ENCODE measurements at places on chromosomes 6 and 20. TPM values are rescaled to one million over a fixed set of nuclear protein-coding genes. Genes with fewer than 3 reads are reported as not detected.

DNA sequence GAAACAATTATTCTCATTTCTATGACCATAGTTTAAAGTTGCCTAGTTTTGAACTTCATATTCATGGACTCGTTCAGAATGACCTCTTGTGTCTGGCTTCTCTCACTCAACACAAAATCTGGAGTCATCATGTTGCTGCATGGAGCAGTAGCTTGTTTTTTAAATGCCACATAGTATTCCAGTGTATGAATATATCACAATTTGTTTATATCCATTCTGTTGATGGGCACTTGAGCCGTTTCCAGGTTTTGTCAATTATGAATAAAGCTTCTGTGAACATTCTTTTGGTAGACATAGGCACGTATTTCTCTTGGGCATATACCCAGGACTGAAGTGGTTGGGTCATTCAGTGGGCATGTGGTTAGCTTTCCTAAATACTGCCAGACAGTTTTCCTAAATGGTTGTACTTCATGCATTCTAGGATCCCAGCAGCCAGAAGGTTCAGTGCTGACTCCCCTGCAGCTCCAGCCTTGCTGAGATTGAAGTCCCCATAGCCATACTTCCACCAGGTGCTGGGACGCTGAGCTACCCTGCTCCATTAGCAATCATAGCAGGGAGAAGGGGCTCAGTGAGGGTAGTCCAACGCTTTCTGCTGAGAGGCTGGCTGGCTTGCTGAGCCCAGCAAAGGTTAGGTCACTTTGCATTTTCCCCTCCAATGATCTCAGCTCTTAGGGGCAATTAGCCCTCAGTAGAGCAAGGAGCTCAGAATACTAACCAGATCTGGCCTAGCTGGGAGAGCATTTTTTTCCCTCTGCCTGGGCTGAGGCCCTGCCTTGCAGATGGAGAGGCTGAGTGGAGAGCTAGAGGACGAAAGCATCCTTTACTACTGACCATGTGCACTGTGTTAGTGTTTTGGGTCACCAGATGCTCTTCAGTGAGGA, 35.7 kb upstream of the CTNNBL1 start:
- DNase-seq = no peak

GRCh38 chr6:140677781-140678528, 1303.5 kb upstream of the CITED2 start:
- no peak for DNase-seq

DNA sequence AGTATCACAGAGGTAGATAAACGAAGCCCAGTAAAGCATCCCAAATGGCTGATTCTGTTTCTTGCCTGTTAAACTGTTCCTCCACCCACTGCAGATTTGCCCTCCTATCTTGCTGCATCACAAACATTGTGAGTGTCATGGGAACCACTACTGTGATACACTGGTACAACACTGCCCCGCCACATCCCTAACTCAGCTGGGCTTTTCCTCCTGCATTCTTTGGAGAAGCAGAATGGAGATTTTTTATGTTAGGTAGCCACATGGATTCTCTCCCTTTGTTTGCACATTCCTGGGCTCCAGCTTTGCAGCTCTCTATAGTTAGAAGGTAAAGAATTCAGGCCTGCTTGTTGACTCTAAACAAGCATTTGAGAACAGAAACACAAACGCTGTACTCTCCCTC, 234.1 kb downstream of the TMEM242 start:
- no peak for DNase-seq

GRCh38 chr20:63974402-63975200, 4.8 kb downstream of the SAMD10 start:
- DNase-seq = no peak

- no peak for DNase-seq
Observed at GRCh38 chr6:146426516-146426915, 117.1 kb upstream of the RAB32 start.

GRCh38 chr20:56788041-56788670, 159.1 kb downstream of the TFAP2C start:
- DNase-seq = no peak

DNA sequence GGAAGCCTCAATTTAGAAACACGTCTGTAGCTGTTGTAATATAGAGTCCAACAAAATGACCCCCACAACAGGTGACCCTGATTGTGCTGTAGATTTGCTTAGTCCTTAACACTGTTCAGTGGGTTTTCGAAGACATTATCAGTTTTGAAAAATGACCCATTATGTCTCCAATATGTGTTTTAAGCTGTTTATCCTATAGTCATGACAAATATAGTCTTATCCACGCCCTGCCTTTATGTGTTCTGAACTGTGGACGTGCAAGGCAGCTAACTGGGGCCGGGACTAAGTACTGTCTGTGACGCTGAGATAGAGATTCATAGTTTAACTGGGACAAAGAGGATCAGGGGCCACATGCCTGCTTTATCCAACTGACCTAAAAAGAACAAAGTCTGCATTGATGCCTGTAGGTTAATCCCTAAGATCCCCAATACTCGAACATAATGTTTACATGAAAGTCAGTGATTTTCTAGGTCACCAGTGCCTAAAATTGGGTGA, 192.4 kb downstream of the CD83 start:
- DNase-seq = no peak

DNA sequence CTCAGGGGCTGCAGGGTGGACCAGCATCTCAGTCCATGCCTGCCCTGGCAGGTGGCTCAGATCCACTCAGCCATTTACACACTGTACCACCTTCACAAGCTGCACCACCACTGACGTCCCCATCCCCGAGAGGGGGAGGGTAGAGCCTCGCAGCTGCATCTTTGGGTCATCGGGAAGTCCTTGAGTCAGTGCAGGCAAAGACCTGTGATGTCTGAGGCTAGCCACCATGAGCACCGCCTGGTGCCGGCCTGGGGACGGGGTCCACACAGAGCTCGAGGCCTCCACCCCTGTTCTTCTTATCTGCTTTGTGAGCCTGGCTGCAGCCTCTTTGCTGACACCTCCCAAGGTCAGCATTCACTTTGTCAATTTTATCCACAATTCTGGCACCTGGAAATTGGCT, 141.4 kb downstream of the PHACTR3 start:
- DNase-seq = no peak

GRCh38 chr6:52689857-52690256, 18.9 kb downstream of the TMEM14A start:
- DNase-seq = no peak

DNA sequence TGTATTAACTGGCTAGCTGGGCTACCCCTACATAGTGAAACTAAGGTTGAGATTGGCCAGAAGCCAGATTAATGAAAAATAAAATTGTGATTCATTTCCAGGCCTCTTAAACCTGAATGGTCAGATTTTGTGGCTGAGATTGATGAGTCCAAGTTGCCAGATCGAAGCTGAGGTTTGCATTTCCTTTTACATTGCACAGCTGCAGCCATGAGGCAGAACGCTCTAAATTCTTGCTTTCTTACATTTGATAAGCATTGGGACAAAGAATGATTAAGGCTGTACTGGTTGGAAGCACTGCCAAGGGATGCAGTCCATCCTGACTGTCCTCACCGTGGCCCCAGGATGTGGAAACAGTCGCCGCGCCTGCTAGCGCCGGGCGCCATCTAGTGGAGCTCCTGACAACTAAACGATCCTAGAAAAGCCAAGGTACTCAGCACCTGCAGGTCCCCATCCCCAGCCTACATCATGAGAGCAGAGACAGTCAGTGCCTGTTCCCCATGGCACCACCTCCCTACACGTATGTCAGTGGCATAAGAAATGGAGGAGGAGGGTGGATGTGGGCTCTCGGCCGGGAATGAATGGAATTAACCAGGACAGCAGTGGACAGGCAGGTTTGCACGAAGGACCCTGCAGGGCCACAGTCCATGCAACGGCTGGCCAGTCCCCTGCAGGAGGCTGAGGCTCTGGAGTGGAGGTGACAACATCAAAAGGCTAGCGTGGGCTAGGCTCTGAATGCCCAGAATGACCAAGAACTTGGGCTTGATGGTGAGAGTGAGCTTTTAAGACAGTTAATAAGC, 19.0 kb downstream of the PXDC1 start:
- peak; percentile 72 for DNase-seq

- DNase-seq = peak; percentile 91
Observed at GRCh38 chr20:53578492-53579222, 15.0 kb downstream of the ZNF217 start.

DNA sequence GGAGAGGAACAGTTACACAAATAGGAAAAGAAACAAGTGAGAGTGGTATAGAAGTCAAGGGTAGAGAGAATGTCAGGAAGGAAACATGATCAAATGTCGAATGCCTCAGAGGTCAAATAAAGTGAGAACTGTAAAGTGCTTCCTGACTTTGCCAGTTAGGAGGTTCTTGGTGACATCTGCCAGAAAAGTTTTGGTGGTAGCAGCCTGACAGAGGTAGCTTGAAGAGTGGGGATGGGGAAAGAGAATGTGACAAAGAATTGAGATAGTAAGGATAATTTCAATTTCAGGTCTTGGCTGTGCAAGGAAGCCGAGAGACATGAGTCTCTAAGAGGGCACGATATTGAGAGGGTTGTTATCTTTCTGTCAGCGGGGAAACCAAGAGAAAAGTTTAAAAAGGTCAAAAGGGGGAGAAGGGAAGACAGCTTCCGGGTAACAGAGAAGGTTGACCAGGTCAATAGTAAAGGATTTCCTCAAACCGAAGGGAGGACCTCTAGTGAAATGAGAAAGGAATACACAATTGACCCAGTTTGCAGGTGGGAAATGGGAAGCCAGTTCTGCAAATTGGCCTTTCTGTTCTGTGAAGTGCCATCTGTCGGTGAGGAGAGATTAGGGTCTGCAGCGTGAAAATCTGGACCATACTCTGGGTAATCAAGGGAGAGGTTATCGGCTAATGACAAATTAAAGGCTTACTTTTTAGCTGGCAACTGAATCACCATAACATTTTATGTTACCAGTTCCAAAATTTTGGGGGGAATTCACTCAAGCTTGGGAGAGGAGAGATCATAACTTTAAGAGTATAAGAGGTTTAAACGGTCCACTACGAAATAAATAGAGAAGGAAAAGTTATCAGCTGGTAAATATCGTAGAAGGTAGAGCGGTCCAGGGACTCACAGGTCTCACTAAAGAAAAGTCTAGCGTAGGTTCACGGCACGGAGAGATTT, 973 bp upstream of the BRD2 start:
- DNase-seq = peak; percentile 77

GRCh38 chr20:58657986-58658385, 6.9 kb downstream of the STX16 start:
- DNase-seq = no peak

- no peak for DNase-seq
Observed at GRCh38 chr6:105757512-105758200, 328.5 kb upstream of the PRDM1 start.

DNA sequence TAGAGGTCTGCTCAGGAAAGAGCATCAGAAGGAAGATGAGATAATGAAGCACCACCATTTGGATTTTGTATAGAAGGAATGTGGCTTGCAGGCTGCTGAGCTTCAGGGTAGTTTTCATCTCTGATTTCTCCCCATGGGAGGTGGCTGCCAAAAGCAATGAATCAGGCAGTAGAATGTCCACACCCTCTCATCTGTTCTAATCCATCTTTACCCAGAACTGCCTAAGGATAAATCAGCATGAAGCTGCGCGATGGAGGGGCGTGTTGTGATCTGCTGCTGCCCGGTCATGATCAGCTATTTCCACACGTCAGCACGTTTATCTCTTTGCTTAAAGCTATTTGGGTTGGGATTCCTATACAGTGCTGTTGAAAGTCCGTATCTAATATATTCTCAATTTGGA, 295.4 kb downstream of the FOXA2 start:
- no peak for DNase-seq

GRCh38 chr20:62087227-62087626, 21.5 kb upstream of the TAF4 start:
- no peak for DNase-seq

DNA sequence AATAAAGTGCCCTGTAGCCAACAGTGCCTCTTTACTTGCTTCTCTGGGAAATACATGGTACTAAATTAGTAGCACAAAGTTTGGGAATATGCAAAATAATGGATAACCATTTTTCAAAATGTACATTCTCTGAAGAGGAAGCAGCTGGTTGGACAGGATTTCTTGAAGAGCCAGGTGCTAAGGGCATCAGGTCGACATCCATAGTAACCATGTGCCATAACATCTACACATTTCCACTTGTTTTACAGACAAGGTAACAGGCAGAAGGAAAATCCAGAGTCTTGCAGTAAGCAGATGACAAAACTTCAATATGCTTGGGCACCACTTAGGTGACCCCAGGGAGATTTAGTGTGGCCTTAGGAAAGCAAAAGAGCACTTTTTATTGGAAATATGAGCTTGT, 36.5 kb upstream of the SMIM28 start:
- no peak for DNase-seq

DNA sequence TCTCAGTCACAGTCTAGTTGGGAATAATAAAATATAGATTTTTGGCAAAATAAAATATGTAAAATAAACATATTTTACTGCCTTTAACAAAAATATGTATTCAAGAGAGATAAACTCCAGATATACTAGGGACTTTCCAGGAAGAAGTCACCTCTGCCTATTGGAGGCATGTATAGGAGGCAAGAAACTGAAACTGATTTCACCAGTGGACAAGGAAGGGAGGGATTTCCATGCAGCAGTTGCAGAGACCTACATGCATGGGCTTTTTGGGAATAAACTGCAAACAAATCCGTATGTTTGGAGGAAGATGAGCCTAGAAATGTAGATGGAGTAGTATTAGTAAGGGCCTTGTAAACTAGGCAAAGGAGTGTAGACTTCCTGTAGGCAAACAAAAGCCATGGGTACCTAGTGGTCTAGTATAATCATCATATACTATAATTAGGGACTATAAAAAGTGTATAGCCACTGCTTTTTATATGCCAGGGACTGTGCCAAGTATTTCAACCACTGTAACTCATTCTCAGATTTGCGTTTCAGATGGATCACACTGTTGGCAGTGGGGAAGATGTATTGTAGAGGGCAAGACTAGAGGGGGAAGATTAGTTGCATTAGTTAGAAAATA, 38.9 kb downstream of the CD109 start:
- DNase-seq = no peak

- DNase-seq = no peak
Observed at GRCh38 chr6:138800377-138801150, 4.7 kb downstream of the ECT2L start.

MMP24OS gene
- polyA plus RNA-seq = 31.5 TPM

MDFI gene
- not detected for polyA plus RNA-seq

DEFB132 gene
- not detected for polyA plus RNA-seq

TMEM14B gene
- polyA plus RNA-seq = 41.3 TPM

DPPA5 gene
- polyA plus RNA-seq = not detected

ID4 gene
- polyA plus RNA-seq = not detected

HLA-DQB2 gene
- 41.1 TPM for polyA plus RNA-seq

Data from B cell (primary cell).